Breast epithelium (tissue), 4 donors: ENCODE measurements at places on chromosomes 3 and 15. TPM values are rescaled to one million over a fixed set of nuclear protein-coding genes. Genes with fewer than 3 reads are reported as not detected.

Gene CHDH
- total RNA-seq = 27.9 TPM

Gene CCRL2
- 9.2 TPM for total RNA-seq

- DNase-seq = no peak
These were observed 12.8 kb upstream of the RFT1 start for GRCh38 chr3:53142986-53143385.

- no peak for DNase-seq
These were observed 26.4 kb upstream of the GLCE start for GRCh38 chr15:69133862-69134519.

DNA sequence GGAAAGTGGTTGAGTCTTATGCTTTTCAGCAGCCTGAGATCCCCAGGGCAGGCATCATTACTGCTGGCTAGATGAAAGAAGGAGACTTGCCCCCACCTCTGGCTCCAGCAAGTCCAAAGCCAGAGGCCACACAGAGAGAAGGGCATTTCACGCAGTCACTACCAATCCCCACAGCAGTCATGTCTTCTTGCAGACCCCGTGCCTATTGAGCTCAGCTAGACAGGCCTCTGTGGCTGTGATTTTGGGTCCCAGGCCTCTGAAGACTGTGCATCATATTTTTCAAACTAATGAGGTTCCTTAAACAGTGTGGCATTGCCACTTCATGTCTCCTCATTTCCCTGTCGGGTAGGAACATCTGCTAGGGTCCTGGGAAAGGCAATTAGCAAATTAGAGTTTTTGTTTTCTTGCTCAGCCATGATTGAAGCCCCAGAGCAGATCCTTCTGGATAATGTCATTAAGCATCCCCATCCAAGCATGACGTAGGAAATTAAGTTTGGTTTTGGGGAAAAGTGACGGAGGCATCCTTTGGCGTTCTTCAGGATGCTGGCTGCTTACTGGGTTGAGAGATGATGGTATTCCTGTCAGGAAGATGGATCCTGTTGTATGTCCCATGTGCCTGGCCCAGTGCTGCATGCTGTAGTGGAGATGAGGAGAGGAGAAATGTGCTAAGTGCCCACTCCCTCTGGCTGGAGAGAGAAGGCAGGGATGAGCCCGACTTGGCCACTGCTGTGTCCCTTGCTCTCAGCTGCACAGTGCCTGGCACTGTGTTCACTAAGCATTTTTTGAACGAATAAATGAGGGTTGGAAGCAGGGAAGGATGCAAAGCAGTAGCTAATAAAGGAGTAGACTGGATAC is 7.0 kb downstream of the SPSB4 start:
- no peak for DNase-seq

- DNase-seq = no peak
These were observed 46.8 kb downstream of the SST start for GRCh38 chr3:187623285-187623814.
